Activated CD4-positive, alpha-beta T cell treated with anti-CD3 and anti-CD28 coated beads, Interleukin-2, amount 10 ng/mL, durations not matched to agents 24 days and 14 days (primary cell): ENCODE measurements at places on chromosomes 13 and 19. TPM values are rescaled to one million over a fixed set of nuclear protein-coding genes. Genes with fewer than 3 reads are reported as not detected.

Gene GIPR
- total RNA-seq = 4.2 and 5.8 TPM in 2 replicates

Gene CYP2A6
- not detected in 2 replicates for total RNA-seq

Gene NUFIP1
- 13.3 and 13.8 TPM in 2 replicates for total RNA-seq

Gene SRRM5
- total RNA-seq = 0.19 and 0.37 TPM in 2 replicates

Gene CGB8
- not detected in 2 replicates for total RNA-seq

Gene NLRP7
- total RNA-seq = not detected in 2 replicates

Gene ZNF682
- total RNA-seq = 4.7 and 6.5 TPM in 2 replicates

Gene WTIP
- total RNA-seq = 0.47 and 1.0 TPM in 2 replicates

Gene GPR4
- not detected in 2 replicates for total RNA-seq

Gene TFDP1
- total RNA-seq = 180 and 184 TPM in 2 replicates

Gene HPN
- total RNA-seq = 0.09 TPM in 1 of 2 replicates, not detected in the other

Gene C19orf67
- 0.54 and 0.58 TPM in 2 replicates for total RNA-seq

Gene RGL3
- not detected in 2 replicates for total RNA-seq

Gene PRODH2
- total RNA-seq = not detected in 2 replicates

Gene ZNF541
- not detected in 2 replicates for total RNA-seq

Gene METTL21C
- not detected in 2 replicates for total RNA-seq

Gene PSG2
- total RNA-seq = not detected in 2 replicates

Gene GIPC3
- total RNA-seq = 0.36 and 0.37 TPM in 2 replicates

Gene RFC3
- total RNA-seq = 77.8 and 81.0 TPM in 2 replicates

Gene IGFLR1
- 62.4 and 75.2 TPM in 2 replicates for total RNA-seq

Gene IFNL1
- not detected in 2 replicates for total RNA-seq

Gene SSC5D
- 0.19 and 0.21 TPM in 2 replicates for total RNA-seq

Gene KRTDAP
- total RNA-seq = not detected in 2 replicates

Gene GAPDHS
- total RNA-seq = not detected in 2 replicates
